HFFc6 (cell line): ENCODE measurements at places on chromosomes 1 and 21.

- DNase-seq, result no peak
Measured at GRCh38 chr1:40312238-40313205, 4.6 kb downstream of the COL9A2 start.

DNA sequence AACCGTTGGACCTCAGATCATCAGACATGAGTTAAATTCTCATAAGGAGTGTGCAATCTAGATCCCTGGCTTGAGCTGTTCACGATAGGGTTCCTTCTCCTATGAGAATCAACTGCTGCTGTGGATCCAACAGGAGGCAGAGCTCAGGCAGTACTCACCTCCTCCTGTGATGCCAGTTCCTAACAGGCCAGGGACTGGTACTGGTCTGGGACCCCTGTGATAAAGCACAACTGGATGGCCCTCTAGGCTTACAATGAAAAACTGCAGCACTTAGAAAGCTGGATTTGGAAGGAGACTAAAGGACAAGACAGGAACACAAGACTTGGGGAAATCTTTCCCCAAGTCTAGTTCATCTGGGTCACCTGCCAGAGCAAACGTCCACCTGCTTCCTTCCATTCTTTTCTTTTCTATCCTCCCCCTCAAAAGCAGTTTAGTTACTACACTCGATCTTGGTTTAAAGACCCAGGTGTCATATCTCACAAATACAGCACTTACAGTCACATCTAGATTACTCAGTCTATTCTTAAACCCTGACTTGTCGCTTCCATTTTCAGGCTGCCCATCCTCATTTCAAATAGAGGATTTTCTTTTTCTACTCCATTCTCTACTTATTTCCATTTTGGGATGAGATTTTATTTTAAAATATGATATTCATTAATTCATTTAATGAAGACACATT lies 59.8 kb downstream of the PTPN14 start:
- DNase-seq, result no peak

- no peak for DNase-seq
Measured at GRCh38 chr1:46372431-46372830, 21.7 kb upstream of the FAAH start.

- peak; percentile 87 for DNase-seq
Measured at GRCh38 chr1:113042285-113043143, 30.5 kb upstream of the LRIG2 start.

DNA sequence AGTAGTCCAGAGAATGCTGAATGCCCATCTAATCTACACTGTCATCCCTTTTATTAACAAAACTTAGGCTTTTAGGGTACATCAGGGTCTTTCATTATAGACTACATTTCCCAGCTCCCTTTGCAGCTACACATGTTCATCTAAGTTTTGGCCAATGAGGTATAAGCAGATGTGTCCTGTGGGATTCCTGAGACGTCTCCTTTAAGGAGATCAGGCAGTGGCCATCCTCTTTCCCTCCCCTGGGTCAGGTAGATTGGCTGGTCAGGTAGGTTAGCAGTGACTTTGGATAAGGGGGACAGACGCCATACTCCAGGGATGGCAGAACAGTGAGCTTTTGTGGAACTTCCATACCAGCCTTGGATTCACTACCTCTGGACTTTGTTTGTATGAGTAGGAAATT lies 188.3 kb downstream of the FGGY start:
- no peak for DNase-seq

DNA sequence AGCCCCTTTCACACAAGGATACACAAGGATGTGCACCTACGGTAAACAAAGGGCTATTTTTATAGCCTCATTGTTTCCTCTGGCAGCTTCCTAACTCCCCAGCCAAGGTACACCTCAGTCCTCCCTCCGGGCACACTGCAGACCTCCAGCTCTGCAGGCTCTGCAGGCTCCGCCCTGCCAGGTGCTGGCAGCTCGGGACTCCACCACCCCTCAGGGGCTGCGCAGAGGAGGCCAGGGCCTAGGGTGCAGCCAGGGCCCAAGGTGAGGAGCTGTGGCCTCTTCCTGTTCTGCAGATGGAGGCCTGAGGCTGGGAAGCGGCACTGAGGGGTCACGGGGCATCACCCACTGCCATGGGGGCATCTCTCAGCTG lies 19.8 kb upstream of the CLSTN1 start:
- DNase-seq, result no peak

- no peak for DNase-seq
Measured at GRCh38 chr1:163399001-163399400, 77.2 kb downstream of the NUF2 start.

DNA sequence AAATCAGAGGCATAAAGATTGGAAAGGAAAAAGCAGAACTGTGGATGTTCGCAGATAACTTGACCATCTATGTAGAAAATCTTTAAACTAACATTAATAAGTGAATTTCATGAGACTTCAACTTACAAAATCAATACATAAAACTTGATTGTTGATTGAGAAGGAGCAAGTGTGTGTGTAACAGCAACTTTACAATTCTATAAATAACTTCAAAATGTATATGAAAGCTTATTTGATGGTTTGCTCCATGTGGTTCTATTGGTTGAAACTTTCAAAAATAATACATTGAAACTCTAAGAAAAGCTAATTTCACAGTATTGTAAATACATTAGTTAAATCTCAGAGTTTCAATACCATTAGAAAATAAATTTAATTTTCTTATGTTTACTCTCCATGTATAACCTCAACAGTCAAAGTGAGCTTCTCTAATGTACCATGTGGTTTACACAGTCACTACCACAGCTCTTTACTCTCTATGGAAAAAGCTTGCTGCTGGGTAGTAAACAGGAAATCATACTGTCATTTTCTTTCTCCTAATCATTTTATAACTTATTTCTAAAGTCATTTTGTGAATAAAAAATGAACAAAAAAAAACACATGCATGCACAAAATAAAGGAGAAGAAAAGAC lies 12.0 kb downstream of the AKT3 start:
- DNase-seq, result no peak

DNA sequence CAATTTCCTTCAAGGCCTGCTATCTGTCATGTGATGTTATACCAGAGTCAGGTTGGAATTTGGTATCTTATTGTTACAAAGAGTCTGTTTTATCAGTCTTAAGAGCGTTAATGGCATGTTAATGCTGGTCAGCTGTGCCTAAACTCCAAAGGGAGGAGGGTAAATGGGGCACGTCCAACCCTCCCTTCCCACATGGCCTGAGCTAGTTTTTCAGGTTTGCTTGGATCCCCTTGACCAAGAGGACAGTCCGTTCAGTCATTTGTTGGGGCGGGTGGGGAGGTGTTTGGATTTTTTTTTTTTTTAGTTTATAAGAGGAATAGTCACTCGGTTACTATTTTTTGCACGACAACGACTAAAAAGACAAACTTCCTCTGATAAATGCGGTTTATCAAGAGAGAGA lies 63.8 kb upstream of the LYST start:
- DNase-seq, result no peak

DNA sequence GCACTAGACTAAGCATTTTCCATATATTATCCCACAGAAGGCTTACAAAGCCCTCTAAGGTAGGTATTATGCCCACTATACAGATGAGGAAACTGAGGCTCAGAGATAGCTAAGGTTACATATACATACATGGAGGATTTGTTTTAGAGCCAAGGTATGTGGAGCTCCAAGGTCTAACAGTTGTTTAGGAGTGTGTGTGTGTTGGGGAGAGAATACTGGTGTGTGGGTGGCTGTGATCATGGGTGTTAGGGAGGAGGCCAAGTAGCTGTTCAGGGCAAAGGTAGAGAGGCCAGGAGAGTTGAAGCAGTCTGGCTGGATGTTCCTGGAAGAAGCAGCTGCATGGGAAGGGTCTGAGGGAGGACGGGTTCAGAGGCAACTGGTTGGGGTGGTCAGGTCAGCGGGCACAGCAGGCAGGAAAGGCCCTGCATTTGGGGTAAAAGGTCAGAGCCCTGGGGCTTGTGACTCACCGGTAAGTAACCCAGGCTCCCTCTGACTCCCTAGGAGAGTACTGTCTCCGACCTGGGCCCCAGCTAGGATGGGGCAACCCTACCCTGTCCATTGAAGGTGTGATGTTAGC lies 5.1 kb upstream of the LDLRAP1 start:
- no peak for DNase-seq

DNA sequence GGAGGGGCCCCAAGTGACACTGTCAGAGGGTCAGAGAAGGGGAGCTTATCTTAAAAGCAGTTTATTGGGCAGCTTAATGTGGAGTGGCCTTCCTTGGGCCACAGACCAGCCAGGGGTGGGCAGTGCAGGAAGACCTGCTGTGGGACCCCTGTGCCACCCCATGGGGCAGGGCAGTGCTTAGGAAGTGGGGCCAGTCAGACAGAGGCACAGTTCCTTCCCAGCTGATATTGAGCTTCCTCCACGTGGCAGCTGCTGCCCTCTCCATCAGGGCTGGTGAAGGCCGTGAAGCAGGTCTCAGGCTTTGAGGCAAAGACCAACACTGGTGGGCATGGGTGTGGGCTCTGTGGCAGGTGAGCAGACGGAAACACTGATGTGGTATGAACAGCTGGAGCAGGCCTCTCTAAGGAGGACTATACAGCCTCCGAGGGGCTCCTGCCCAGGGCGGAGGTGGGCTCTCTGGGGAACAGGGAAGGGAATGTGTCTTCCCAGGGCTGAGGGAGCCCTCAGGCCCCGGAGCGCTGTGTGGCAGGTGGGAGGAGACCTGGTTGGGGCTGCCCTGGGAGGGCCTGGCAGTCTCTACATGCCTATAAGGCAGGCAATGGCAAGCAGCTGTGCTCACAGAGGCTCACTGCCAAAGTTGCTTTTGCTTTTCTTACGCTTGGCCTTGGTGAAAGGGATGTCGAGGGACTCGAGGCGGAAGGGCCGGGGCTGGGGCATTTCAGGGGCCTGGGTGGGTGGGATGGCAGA lies 3.0 kb upstream of the DDOST start:
- no peak for DNase-seq

DNA sequence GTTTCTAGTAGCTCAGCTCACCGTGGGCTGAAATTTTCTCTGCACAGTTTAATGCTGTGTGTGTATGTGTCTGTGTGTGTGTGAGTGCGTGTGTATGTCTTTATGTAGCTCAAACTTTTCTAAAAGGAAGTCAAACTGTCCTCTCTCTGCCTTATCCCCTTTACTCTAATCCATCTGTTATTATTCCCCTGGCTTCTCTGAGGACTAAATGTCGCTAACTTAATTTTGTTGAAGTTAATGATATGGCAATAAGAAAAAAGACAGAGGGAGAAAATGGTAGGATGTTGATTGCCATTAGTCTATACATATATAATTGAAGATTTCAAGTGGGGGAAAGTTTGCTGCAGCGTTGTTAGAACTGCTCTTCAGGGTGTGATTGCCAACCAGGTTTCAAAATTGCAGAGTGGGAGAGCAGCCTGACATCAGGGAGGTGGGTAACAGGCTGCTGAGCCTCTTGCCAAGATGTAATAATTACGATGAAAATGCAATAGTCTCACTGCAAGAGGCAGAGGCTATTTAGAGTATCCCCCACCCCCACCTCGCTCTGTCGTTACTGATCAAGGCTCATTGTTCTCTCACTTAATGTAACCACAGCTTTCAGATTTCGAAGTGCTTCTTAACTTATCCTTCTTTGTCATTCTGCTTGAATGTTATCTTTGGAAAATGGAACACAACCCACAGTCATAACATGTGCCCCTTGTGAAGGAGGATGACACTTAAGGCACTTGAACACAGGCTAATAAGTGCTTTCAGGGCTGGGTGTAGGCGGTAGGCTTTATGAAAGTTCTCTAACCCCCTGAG lies 559.0 kb upstream of the PLXNA2 start:
- no peak for DNase-seq

DNA sequence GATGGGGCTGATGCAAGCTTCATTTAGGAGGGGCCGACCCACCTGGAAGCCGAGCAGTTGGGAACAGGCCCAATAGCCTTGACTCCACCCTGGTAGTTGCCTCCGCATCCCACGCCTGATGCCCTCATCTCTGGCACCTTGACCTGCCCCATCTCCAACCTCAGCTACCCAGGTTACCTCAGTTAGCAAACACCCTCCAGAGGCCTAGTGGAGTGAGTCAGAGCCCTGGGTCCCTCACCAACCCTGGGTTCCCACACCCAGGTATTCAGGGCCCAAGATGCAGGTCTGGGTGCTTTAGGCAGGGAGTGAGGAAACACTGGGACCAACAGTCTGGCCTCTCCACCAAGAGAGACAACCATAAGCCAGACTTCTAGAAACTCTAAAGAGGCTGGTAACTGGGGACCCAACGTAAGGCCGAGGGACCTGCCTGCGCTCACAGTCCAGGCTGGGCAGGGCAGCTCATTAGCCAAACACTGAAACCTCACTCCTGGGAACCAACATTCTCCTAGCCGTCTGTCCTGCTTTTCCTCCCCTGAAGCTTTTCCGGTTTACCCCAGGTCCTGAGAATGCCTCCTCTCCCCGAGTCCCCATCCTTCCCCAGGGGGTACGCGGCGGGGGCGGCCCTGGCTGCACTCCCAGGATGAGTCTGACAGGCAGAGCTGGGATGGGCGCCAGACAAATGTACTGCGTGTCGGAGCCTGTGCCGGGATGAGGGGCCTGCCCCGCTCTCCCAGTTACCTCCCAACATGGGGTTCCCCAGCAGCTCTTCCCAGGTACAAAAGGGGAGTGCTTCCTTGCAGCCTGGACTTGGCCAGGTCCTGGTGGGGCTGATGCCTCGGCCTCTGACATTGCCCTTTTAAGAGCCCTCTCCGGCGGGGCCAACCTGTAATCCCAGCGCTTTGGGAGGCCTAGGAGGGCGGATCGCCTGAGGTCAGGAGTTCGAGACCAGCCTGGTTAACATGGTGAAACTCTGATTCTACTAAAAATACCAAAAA lies 8.9 kb upstream of the CELSR2 start:
- peak; percentile 44 for DNase-seq

GRCh38 chr1:81505831-81506230 lies 294.9 kb upstream of the ADGRL2 start:
- no peak for DNase-seq

DNA sequence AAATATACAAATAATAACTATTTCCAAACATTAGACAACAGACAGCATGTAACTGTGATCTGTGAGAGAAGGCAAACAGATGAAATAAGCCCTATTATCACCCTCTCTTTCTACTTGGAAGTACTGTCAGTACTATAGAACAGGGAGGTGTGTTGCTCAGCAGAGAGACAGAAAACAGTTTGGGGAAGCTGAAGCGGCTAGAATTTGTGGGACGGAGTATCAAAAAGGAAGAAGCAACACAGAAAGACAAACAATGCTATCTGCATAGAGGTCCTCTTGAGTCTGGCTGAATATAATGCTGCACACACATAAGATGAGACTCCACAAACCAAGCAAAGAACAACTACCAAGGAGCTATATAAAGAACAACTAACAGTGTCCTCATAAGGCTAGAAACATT lies 59.4 kb downstream of the ZZZ3 start:
- DNase-seq, result no peak

DNA sequence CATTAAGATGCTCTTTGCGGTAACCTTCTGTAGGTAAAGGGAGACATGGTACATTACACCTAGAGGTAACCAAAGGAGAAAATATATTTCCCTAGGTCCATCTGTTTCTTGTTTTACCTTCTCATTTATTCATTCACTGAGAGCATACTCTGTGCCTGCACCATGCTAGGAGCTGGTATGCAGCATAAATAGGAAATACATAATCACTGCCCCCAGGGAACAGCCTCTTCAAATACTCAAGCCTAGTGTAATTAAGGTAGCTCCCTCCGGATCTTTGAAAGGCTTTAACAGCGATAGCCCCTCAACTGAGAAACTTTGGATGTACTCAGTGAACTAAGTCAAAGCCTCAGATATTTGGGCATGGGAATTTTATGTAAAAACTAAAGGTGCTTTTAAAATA lies 123.6 kb downstream of the GABPA start:
- DNase-seq, result no peak
